ENCODE measurements at places on chromosomes 7 and 10.
A peak's percentile ranks its signal among the peaks of the same experiment; 100 is the strongest.

DNA sequence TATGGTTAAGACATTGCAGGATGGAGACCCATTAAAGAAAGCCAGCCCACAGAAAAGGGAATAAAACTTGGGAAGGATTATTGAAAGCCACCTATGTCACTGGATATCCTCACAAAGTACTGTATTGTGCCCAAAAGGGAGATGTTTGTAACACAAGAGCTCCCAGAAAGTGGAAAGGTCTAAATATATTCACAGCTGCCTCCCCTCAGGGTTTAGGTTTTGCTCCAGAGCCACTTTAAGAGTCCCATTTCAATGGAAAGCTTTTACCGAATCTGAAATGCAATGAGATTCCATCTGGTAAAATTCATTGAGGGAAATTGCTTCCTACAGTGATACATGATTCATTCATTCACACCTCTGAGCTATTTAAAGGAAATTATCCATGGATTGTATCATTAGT, 176.4 kb downstream of the XPNPEP1 start:
- DNase-seq: no peak

DNA sequence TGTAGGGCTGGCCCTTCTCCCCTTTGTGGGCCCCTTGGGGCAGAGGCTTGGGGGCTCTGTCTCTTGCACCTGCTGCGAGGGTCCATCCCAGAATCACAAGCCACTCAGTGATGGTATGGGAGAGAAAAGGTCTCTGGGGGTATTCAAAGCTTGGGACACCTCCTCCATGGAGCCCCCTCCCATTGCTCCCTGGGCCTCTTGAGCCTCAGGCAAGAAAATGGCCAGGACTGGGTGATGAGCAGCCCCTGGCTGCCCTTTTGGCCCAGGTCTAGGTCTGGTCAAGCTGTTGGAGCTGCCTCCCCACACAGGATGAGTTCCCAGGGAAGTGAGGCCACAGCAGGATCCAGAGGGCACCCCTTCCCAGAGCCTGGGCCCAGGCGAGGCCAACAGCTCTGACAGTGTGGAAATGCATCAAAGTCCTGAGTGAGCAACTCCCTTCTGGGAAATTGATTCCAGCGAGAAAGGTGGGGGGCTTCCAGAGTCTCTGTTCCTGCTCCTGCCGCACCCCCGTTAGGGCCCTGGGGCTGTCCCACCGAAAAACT, 3.4 kb upstream of the MYL7 start:
- no peak for DNase-seq

DNA sequence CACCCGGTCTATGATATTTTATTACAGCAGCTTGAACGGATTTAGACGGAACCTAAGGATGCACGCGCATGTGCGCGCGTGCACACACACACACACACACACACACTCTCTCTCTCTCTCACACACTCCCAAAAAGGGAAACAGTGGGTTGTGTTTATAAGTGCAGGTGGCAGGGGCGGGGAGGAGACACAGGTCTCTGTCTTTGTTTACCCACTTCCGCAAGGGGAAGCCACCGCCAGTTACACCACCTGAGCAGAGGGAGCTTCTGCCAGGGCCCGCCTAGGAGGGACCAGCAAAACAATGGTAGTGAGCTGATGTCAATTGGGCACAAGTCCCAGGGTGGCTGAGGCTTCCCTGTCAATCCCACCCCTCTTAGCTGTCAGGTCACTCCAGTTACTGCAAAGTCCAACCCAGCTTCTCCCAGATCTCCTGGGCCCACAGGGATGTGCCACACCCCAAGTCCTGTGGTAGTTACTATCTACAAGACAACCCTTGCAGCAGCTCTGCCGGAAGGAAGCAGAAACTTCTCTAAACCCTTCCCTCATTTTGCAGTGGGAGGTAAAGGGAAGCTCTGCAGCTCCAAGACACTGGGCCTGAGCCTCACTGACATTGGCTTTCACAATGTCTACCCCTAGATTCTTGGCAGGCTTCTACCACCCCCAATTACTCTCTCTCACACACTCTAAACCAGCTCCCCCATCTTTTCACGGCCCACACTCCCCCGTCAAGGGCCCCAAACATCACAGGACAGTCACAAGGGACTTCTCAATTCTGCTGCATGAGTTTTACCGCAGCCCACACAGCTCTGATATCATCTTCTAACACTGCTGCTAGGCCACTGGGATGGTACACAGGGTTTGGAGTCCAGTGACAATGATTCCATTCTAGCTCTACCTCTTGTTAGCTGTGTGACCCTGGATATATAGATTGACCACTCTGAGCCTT, 17.6 kb downstream of the ANXA11 start:
- DNase-seq: peak; percentile 28

DNA sequence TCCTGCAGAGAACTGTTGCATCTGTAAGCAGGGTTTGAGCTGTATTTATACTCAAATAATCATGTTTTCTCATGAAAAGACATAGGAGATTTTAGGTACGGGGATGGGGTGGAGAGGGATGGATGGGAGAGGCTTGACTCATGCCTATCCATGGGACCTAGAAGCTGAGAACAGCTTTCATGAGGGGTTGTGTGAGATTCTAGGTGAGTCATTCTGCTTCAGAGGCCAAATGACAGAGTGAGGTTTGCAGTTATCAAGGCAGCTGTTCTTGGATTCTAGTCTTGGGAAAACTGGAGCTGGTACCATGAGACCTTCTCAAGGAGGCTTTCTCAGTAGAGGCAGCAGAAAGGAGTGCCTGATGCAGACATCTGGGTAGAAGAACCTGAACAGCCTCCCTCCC, 746.9 kb downstream of the TYW1 start:
- no peak for DNase-seq

DNA sequence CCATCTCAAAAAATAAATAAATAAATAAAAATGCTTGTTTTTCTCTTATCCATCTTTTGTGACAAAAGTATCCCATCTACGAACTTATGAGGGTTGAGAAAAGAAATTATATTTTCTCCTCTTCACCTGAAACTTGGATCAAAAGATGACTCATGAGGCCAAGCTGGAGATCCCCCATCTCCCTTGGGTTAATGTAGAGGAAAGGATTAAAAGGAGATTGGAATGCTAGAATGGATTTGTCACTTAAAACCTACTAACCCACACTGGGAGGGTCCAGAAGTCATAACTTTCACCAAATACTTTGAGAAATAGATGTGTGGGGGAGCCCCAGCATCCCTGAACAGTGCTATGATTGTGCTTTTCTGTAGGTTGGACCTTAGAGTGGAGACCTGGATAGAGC, 46.3 kb upstream of the PIK3CG start:
- DNase-seq: no peak

DNA sequence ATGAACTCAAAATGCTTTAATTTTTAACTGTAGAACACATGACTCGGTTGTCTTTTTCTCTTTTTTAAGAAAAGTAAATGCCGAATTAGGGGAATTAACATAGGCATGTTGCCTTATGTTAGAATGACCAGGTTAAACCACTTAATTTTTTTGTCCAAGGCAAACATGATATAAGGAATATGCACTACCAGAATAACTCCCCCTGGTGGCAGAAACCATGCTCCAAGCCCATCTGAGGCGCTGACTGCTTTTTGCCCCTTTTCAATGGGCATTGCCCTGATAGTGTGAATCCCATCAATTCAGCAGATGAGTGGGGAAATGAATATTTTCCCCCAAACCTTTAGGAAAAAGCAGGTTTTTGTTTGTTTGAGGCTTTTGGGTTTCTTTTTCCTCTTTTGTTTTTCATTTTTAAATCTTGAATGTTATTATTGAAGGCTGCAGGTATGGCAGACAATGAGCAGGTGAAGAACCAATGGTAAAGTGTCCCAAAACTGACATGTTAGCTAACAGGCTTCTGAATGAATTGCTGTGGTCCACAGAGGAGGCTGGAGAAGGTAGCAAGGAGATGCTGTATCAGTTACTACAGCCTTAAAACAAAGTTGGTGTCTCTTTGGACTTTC, 284.3 kb downstream of the SORCS3 start:
- peak; percentile 40 for DNase-seq

DNA sequence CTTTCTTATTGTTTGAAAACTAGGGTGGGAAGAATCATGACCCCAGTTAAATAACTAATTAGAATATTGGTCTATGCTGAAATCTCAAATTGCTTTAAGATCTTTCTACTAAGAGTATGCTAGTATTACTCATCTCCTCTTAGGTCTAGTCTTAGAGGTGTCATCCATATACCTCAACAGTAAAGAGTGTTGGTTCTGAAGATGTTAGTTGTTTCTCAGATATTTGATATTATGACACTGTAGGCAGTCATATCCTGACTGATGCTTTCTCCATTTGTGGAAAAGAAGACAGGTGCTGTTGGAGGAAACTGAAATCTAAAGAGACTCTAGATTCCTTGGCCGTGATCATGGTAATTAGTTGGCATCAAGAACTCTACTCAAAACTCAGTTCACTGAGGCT, 21.2 kb downstream of the BPGM start:
- DNase-seq: no peak

- no peak for DNase-seq
These were observed 40.0 kb upstream of the GRB10 start for GRCh38 chr7:50822706-50823105.

- DNase-seq: no peak
These were observed 104.9 kb upstream of the LEP start for GRCh38 chr7:128136215-128136597.
